ENCODE measurements at places on chromosomes 11 and 22.
A peak's percentile ranks its signal among the peaks of the same experiment; 100 is the strongest.

DNA sequence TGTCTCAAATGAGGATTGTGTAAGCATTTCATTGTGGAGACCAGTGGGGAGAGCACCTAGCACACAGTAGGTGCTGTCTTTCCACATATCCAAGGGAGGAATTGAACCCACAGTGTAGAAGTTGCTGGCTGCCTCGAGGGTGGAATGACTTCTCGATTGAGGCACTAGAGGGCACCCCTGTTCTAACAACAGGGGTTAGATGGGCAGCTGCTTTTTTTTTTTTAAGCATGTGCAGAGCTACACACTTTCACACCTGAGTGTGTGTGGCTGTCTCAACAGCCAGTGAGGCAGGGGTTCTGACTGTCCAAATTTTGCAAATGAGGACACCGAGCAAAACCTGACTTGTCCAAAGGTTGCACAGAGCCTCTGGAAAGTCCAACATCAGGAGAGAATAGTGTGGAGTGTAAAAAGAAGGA, 118.2 kb upstream of the CRYBB3 start:
- peak; percentile 76 for DNase-seq

GRCh38 chr11:2930704-2931419, 1.6 kb upstream of the PHLDA2 start:
- DNase-seq, result peak; percentile 80

DNA sequence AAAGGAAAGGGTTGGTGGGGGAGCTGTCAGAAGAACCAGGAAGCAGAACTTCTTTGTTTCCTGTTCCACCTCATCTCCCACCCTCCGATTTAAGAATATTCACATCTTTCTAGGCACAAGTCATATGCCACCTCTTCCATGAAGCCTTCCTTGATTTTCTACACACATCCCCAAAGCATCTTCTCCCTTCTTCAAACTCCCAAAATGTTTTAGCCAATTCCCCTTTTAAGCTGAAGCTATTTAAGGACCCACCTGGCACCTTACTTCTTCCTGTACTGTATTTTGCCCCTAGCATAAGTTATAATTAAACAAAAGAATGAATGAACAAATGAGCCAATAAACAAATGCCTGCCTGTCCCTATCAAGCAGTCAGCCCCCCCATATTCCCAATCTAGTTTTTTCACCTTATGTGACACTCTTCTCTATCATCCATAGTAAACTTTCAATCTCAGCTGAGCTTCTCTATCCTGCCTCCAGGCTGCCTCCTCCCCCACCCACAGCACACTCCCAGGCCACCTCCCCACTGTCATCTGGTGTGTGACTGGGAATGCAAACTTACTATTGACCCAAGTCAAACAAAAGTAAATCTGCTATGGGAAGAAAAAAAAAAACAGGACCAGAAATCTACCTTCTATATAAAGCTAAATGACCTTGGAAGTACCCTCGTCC, 3.9 kb downstream of the TNKS1BP1 start:
- DNase-seq, result no peak

GRCh38 chr22:36347094-36347493, 40.7 kb downstream of the MYH9 start:
- no peak for DNase-seq

DNA sequence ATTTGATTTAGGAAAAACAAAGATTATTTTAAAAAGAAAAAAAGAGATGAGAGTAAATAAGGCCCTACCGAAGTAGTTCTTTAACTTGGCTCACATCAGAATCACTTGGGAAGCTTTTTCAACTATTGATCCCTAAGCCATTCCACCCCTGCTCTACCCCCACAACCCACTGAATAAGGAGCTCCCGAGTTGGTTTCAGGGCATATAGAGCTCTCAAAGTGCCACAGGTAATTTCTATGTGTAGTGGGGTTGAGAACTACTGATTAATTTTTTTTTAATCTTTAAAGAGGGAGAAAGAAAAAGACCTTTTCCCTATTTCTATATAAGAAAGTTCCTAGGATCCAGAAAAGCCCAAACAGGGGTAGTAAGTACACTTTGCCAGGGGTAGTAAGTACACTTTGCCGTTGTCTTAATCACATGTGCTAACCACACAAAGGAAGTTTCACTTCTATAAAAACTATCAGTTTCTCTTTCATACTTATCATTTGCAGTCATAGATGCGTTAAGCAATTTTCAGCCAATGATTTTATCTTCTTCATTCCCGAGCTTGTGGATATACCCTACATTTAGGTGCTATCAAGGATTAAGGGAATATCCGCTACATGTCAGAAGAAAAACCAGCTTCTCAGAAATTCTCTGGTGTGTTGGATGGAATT, 108.4 kb upstream of the ZC3H12C start:
- no peak for DNase-seq

- no peak for DNase-seq
These were observed 5.3 kb downstream of the TYR start for GRCh38 chr11:89182773-89183518.

GRCh38 chr11:4063348-4063747, 31.3 kb upstream of the RRM1 start:
- DNase-seq, result no peak

GRCh38 chr11:19774817-19775580, 62.4 kb downstream of the NAV2 start:
- no peak for DNase-seq

GRCh38 chr11:88131764-88132470, 43.3 kb downstream of the RAB38 start:
- no peak for DNase-seq

- no peak for DNase-seq
These were observed 203.1 kb upstream of the TMEM45B start for GRCh38 chr11:129612447-129612961.

- peak; percentile 37 for DNase-seq
These were observed 108.2 kb upstream of the CRYBB3 start for GRCh38 chr22:25091458-25091857.

DNA sequence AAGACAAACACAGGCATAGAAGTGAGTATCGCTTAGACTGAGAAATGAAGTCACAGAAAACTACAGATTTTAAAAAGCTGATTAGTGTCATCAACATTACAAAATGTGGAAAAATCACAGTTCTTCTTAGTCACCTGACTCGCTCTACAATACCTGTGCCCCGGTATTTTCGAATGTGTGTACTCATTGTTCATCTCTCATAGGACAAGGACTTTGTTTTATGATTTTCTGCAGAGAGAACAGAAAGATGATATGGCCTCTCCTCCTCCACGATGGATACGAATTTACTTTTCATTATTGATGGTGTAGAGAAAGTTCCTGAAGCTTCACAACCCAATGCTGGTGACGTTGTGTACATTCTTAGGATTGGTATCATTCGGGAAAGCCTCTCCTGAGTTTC, 29.4 kb upstream of the GAL start:
- no peak for DNase-seq

GRCh38 chr11:86174101-86175046, 70.2 kb upstream of the EED start:
- peak; percentile 30 for DNase-seq

DNA sequence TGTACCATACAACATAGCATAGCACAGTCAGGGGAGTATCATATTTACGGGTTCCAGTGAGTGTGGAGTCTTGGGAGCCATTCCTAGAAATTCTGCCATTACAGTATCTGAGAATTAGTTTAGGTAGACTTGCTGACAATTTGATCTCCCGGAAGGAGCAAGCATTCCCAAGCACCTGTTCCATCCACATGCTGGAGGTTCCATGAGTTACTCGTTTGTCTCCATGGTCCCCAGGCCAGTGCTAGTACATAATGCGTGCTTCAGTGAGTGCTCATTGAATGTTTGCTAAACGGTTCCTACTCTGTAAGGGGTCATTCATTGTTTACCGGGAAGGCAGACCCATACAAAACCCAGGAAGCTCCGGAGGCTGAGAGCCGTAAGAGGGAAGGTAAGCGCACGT, 27.4 kb upstream of the MYOD1 start:
- DNase-seq, result no peak

DNA sequence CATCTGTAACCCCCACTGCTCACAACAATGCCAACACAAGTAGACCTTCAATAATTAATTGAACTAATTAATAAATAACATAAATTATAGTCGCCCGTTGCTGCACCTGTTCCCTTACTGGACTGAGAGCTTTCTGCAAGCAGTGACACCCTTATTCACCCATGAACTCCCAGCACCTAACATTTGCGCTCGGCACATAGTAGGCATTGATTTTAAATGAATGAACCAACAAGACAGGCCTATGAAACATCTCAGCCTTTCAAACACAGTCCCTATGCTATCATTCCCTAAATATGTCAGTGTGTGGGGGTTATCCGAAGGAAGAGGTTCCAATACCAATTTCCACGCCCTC, 1.1 kb downstream of the THAP12 start:
- DNase-seq, result no peak

GRCh38 chr11:77147668-77148321, 19.7 kb downstream of the MYO7A start:
- DNase-seq, result peak; percentile 45

- DNase-seq, result no peak
These were observed 3.6 kb downstream of the OTOG start for GRCh38 chr11:17550450-17551346.

DNA sequence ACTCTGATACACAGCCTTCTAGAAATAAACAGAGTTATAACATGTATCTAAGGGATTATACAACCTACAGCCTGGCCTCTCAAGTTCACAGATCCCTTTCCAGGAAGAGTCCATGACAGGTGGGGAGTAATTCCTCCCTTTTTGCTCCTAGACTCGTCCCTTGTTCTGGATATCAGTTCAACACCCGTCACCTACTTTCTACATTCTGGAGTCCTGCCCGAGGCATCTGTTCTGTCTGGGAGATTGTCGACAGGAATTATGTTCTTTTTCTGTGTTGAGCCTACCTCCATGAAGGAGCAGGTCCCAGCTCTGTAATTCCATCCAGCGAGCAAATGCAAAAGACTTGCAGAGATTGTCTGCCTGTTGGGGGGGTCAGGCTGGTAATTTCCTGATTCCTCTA, 224.6 kb upstream of the NTM start:
- no peak for DNase-seq

DNA sequence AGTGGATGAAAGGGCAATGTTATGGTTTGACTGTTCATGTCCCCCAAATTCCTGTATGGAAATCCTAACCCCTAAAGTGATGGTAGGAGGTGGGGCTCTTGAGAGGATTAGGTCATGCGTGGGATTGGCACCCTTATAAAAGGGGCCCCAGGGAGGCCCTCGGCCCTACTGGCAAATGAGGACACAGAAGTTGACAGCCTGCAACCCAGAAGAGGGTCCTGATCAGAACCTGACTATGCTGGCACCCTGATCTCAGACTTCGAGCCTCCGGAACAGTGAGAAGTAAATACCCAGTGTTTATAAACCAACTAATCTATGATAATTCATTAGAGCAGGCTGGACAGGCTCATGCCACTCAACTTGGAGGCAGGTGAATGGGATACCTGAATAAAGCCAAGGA, 8.7 kb downstream of the IFITM10 start:
- no peak for DNase-seq

- no peak for DNase-seq
These were observed 9.2 kb upstream of the GAB2 start for GRCh38 chr11:78426845-78427244.

DNA sequence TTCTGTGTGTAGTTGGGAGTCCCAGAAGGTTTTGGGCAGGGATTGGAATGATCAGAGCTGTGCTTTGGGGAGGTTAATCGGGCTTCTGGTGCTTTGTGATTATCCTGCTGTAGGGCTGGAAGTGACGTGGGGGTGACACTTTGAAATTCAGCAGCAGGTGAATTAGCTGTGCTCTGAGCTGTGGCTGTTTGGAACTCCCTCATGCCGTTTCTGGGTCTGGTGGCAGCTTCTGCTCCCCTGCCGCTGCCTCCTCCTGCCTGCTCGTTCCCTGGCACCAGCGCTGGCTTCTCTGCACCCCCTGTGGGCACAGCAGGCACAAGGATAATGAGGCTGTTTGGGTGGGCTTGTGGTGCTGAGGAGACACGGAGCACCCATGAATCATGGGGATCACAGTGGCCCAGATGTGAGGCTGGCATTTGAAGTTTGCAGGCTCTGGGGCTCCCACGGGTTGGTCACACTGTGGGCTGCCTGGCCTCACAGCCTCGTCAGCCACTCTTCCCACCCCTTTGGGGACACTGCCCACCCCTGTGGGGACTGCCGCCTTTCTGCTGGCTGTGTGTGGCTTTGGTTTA, 49.7 kb downstream of the TBC1D22A start:
- no peak for DNase-seq

DNA sequence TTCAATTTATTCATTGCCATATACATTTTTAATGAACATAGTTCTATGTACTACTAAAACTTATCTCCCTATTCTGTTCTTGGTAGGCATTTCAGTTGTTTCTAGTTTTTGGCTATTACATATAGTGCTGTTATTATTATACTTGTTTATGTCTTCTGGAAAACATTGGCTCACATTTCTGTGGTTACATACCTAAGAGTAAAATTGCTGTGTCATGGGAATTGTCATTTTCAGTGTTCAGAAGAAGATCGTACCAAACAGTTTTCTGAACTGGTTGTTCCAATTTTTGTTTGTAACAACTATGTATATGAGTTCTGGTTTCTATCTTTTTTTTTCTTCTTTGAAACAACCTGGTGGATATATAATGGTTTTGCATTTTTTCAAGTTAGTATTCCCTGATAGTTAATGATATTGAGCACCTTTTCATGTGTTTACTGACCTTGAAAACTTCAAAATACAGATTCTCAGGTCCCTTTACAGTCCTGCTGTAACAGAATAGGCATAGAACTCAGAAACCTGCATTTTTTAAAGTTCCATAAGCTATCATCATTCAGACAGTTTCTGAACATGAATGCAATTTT, 230.7 kb downstream of the JRKL start:
- DNase-seq, result no peak

GRCh38 chr11:23851216-23851615, 645.6 kb upstream of the LUZP2 start:
- no peak for DNase-seq

DNA sequence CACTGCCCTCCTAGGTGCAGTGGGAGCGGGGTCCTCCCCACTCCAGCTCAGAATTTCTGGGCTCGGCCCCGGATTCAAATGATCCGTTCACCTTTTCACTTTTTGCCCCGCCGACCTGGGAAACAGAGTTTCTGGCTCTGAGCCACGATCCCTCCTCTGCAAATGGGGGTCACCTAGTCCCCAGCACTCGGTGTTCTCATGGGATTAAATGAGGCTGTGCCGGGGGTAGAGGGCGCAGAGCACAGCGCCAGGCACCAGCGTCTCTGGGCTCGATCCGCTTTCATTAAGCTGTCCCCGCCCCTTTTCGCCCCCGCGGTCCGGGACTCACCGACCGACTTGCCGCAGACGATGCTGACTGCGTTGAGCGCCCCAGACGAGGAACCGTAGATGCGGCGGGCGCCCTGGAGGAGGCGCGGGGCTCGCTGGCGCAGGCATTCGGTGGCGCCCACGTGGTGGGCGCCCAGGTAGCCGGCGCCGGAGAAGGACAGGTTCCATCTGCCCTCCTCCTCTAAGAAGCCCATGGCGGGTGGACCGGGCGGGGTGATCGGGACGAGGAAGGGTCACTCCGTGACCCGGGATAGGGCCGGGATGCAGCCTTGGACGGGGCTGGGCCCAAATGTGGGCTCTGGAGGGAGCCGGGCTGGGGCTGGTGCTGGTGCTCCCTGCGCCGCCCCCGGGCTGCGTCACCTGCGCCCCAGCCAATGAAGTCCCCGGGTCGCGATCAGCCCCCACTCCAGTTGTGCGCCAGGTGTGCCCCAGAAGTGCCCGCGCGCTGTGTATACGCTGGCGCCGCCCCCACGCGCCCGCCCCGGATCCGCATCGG, at the start of gene PNPLA5:
TSS of gene PNPLA5 (minus strand) at position 654 of the 823 bp plus-strand sequence. CDS start at position 521, 133 bp downstream.
- DNase-seq, result peak; percentile 74
